ENCODE measurements at places on chromosomes 2 and 18.

- no peak for DNase-seq
These were observed 75.4 kb downstream of the SPTBN1 start for GRCh38 chr2:54531558-54531957.

GRCh38 chr2:236162031-236162845 is 5.9 kb downstream of the GBX2 start:
- DNase-seq: no peak

- DNase-seq: no peak
These were observed 449.7 kb upstream of the CWC22 start for GRCh38 chr2:180456801-180457200.

DNA sequence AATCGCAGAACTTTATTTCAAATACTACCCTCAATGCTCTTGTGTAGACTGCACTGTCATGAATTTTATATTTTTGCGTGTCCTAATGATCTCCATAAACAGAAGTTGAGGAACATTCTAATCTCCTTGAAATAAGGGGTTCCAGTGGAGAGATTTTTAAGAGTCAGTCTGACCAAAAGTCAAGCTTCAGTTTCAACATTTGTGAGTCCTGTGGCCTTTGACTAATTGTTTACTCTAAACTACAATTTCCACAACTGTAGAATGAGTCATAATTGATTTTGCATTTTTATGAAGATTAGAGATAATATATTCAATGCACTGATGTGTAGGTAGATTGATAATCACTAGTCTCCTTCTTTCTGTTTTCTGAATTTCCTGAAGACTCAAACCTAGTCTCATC is 720.3 kb upstream of the ID2 start:
- DNase-seq: no peak

DNA sequence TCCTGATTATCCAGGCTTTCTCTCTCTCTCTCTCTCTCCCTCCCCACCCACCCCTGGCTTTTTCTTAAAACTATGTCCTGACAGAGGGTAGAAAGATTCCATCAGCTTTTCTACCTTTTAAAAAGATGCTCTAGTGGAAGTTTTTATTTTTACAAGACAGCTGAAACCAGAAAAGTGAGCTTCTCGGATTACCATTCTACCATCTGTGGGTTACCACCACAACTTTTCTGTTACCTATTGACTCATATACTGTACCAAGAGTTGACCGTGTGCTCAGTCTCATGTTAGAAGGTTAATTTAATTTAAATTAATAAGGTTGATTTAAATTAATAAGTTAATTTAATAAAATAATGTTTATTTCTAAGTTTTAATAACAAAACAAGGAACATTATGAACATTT is 137.6 kb downstream of the UPP2 start:
- no peak for DNase-seq

GRCh38 chr2:26801328-26801727 is 15.5 kb downstream of the CENPA start:
- DNase-seq: no peak

DNA sequence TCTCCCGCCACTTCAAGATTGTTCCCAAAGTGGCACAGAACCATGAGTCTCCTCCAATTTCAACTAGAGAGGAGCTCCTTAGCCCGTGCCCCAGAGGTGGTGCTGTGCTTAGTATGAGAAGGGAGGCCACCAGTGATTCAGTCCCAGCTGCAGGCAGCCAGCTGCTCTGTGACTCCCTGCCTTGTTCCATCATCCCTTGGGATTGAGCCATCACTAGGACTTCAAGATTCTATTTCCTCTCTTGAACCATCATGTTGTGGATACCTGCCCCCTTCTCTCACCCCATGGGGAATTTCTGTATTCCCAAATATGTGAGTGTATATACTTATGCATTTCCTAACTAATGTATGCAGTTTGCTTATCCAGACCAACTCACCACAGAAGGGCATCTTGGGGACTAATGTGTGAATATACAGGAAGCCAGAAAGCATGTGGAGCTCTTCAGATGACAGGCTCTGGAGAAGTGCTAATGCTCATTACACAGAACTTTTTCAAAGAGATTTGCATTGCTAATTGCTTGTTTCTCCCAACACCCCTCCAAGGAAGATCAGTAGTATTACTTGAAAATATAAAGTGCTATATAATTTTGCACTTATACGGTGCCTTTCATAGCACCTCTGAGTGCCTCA is 111.0 kb upstream of the MAP3K20 start:
- DNase-seq: no peak

DNA sequence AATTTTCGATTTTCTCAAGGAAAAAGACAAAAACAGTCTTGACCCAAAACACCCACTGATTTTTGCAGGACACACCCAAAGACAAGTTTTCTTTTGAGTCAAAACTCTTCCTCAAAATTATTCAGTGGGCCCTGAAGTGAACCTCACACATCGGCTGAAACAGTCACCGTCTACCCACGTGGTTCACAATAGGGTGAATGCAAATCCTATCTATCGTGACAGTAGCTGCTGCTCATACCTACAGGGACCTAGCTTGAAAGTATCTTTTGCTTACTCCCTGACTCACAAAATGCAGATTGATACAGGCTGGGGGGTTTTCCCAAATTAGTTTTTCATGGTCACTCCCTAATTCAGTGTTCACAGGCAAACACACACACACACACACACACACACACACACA is 10.7 kb upstream of the CD226 start:
- no peak for DNase-seq

DNA sequence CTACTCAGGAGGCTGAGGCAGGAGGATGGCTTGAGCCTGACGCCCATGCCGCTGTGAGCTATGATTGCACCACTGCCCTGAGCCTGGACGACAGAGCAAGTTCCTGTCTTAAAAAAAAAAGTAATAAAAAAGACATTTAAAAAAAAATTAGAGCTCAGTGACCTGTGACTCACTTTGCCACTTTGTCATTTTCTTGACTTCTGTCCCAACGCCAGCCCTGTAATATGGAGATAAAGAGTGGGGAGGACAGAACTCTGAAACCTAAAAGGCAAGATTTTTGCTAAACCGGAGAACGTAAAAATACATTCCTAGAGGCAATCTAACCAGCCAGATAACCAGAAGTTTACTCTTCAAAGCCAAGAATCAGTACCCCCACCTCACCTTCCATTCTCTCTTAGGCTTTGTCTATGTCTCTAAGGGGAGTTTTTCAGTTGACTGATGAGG is 49.0 kb downstream of the PRKRA start:
- no peak for DNase-seq

DNA sequence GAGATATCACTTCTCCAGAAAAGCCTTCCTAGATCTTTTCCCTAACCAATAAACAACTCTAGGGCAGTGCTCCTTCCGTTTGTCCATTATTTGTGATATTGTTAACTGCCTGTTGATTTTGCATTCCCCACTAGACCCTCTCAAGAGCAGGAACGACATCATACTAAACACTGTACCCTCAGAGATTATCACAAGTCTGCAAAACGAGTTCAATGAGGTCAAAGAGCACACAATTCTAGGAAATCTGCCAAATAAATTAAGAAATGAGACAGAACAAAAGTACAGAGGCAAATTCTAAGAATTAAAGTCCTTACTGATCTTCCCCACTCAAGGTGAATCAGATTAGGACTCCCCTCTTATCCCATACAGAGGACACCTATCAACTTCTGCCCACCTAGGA is 7.6 kb downstream of the RTTN start:
- no peak for DNase-seq

DNA sequence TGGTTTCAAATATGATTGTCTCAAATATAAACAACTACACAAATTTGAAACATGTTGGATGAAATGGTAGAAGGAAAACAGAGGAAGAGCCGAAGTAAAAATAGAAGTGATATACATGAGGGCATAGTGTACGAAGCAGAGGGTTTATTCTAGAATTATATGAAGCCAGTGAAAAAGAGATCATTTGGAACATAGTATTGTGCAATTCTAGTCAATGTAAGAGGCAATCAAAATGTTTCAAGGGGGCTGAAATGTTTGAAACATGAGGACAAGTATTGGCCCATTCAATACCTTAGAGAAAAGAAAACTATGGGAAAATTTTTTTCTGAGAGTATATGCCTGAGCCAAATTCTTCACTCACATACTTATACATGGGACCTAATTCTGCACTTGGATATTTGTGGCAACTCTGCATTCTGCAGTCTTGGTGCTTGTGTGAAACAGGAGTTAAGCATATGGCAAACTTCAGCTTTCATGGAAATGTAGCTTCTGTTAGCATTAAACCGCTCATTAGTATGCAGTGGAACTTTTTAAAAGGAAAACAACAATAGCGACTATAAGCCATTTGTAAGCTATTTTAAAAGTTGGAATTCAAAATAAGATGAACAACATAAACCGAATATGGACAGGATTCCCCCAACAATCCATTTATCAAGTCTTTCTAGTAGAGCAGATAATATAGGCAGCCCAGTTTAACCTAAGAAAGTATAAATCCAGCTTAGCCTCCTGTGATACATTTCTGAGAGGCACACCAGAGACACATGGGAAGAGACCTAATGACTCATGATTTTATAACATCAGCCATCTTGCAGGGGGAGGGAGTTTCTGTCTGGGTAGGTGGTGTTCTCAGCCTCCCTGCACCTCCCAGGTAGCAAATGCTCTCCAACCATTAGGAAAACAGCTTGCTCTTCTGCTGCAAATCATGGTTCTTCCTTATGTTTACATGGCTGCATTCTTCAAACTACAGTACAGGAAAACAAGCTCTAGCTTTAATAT is 197.8 kb downstream of the PAX3 start:
- DNase-seq: no peak

- no peak for DNase-seq
These were observed 194.8 kb downstream of the HDAC4 start for GRCh38 chr2:239206042-239206441.

- no peak for DNase-seq
These were observed 1.8 kb downstream of the DYSF start for GRCh38 chr2:71455011-71455740.

GRCh38 chr2:26521054-26521912 is 43.4 kb upstream of the OTOF start:
- DNase-seq: no peak

DNA sequence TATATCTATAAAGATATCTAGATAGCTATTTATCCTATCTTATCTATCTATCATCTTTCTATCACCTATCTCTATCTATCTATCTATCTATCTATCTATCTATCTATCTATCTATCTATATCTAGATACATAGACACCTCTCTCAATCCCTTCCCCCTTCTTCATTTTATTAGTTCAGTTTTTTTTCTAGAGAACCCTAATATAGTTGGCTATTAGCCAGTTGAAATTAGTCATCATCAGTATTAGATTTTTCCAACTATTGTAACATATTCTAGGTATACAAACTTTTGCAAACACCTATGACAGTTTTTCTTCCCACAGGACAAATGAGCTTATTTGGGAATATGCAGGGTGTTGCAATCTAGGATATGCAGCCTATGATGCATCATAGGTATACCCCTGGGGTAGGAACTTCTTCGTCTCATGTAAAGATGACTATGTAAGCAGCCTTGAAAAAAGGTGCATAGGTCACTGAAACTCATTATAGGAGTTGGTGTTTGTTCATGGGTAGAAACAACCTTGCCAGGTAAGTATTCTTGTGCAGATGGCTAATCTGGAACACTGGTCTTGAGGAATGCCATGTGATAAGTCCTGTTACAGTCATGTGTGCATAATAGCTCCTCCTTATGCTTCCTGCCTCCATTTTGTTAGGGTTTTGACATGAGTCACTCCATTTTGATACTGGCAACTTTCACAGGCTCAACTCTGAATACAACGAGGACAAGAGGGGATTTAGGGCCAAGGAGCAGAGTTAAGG is 160.7 kb upstream of the ZSWIM2 start:
- DNase-seq: no peak

DNA sequence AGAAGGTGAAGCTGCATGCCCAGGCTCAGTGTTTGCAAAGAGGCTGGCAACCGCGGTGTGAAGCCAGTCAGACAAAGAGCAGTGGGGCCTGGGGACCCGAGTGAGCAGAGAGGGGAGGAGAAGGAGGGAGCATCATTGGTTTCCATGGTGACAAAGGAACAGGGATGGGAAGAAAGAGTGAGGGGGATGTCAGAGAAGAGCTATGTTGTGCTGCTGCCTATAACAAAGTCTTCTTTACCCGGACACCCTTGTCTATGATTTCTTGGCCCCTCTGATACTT is 14.5 kb downstream of the TMEM247 start:
- DNase-seq: no peak

DNA sequence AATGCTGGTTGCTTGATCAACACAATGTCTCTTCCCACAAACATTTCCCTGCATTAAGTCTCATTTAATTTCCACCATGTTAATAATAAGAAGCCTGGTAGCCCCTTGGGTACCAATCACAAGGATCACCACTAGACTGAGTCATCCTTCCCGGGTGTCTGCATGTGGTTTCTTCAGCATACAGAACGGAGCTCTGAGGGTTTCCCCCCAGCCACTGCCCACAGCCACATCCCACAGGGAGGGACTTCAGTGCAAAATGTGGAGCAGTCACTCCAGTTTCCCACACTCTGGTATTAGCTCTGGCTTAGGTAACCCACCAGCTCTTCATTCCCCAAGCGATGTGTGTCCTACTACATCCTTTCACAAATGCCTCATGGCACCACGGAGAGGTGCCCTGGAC is 42.7 kb upstream of the POLE4 start:
- DNase-seq: no peak

- DNase-seq: no peak
These were observed 20.5 kb downstream of the SLC25A52 start for GRCh38 chr18:31740180-31740579.

- DNase-seq: no peak
These were observed 210.9 kb upstream of the PKDCC start for GRCh38 chr2:41836948-41837347.

DNA sequence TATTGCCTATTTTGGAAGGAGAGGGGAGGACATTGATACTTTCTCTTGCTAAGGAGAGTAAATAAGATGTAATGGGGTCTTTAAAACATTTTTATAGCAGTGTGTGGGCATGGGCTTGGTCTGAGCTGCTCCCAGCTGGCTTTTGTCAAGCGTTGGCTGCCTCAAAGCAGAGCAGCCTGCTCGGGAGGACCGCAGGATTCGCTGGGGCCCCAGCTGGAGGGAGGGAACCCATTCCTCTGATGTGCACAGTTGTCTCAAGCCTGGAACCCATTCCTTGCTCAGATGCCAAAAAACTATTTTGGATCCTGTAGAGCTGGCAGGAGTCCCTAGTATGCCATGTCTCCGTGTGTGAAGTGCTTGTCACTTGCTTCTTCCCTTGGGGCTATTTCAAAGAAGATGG is 59.4 kb upstream of the RMDN2 start:
- no peak for DNase-seq

GRCh38 chr2:152813351-152813750 is 94.9 kb downstream of the ARL6IP6 start:
- no peak for DNase-seq

GRCh38 chr2:3130889-3131635 is 246.6 kb downstream of the EIPR1 start:
- no peak for DNase-seq

Data from activated T-cell treated with anti-CD3 and anti-CD28 coated beads for 4 hours (primary cell).